ENCODE measurements at places on chromosomes 12 and 14.

DNA sequence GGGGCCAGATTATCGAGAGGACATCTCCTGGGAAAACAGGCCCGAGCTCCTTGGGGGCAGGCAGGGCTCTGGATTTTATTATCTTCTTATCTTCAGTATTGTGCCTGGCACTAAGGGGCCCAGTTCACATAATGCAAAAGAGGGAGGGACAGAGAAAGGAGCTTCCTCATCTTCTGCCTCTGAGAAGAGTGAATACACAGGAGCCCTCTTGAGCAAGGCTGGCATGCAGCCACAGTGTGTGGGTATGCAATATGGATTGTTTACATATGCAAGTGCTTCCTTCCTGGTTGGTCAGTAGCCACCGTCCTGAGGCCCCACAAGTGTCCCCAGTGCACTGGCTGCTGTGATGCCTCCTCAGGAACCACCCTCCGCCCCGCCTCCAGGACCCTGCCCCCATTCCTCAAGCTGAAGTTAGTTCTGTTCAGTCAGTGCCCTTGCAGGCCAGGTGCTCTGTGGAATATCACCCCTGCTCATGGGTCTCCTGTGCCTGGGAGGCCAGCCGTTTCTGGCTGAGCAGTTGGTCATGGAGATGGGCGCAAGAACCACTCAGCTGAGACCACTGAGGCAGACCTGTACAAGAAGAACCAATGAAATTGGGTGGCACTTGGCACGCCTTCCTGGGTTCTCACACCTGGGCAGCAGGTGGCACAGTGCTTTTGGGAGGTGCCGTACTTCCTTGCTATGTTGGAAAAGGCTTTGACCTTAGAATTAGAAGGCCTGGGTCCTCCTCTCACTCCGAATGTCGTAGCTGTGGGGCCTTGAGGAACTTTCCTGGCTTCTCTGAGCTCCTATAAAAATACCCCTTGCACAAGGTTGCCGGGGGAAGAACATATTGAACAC lies 35.1 kb upstream of the ACTN1 start:
- no peak for DNase-seq

DNA sequence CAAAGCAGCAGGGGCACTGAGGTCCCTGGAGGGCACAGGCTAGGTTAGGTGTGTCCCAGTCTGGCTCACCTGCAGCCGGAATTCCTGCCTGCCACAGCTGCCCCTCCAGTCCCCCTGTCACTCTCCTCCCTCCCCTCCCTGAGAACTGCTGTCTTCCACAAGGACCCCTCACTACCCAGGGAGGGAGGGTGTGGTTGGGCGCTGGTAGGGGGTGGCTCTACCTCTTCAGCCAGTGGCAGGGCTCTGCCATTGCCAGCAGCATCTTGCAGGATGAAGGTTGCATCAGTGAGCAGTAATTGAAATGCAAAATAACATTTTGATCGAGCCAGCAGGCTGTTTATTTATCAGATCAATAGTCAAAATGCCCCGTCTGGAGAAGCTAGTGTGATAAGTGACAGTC lies 45.7 kb downstream of the ESRRB start:
- DNase-seq: no peak

- DNase-seq: no peak
Measured at GRCh38 chr12:93982771-93983315, 165.5 kb upstream of the PLXNC1 start.

GRCh38 chr14:93249128-93249831 lies 42.2 kb downstream of the UBR7 start:
- no peak for DNase-seq

DNA sequence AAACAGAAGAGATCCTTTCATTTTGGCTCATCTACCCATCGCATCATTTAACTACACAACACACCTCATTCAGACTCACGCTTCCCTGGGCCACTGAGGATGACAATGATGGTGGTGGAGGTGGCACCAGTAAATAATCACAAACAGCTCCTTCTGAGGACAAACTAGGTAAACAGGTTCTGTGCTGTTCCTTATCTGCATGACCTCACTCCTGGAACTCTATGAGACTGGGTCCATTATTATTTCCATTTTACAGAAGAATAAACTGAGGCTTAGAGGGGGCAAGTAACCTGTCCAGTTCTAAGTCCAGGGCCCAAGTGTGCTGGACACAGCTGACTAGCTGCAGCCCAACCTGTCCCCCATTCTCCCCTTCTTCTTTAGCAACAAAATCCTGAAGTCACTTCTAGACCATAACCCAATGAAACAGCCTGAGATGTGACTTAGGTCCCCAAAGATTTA lies 50.4 kb downstream of the ITPK1 start:
- no peak for DNase-seq

GRCh38 chr14:50967790-50968189 lies 23.5 kb upstream of the PYGL start:
- DNase-seq: no peak

DNA sequence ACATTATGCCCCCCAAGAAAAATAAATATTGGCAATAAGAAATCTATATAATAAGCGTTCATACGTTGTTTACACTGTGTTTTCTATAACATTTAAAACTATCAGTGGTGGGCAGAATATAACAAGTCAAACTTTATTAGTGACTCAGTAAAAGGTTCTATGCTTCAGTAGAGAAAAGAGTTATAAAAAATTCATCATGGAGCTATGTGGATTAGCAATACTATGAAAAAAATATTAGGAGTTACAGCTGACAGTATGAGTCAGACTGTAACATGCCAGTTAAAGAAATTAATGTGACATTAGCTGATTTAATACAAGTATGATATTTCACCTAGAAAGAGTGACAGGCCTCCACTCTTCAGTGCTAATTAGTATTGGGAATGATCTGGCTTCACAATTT lies 125.1 kb upstream of the GARIN6 start:
- no peak for DNase-seq

- DNase-seq: no peak
Measured at GRCh38 chr12:45732936-45733335, 3.4 kb downstream of the ARID2 start.

- DNase-seq: peak; percentile 69
Measured at GRCh38 chr14:60249321-60250256, 568 bp downstream of the PPM1A start.

DNA sequence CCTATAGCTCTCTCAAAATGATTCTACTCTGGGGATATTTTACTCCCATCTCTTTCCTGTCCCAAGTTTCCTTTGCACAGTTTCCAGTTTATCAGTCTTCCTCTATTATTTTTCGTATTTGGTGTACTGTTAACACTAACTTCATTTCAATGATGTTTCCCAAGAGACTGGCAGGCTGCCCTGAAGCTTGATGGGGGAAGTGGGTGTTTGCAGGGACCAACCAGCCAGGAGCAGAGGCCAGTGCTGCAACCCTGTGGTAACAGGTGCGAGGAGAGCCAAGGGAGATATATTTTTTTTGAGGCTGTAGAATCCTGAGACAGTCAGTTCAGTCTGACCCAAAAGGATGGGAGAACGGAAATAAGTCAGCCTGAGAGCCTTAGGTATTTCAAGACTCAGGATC lies 11.8 kb upstream of the CEBPE start:
- DNase-seq: no peak

DNA sequence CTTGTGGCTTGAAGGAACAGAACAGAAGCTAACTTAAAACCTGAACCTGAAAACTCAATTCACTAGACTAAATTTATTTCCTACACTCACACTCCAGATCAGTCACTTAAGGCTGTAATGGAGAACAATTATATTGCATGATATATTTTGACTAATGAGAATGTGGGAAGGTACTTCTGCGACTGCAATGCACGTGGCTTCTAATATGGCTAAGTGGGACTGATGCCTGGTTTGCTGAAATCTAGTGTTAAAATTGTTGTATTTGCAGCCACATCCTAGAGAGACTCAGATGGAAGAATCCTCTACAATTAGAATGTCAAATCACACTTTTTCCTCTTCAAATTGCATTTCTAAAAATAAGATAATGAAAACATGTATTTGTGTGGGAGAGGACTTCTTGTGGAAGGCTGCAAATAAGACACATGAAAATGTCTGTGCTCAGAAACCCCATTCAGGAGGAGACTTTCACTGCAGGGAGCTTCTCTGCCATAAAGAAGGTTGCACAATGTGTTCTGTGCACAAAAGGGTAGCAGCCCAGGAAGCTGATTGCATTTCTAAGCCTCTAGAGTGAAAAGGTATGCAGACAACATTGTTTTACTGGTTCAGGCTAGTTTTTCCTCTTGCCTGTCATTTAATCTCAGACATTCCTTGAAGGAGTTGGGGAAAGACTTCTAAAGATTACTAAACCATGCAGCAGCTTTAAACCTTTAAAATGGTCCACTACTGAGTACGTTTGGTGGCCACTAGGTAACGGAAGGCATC lies 224.3 kb downstream of the NEDD1 start:
- no peak for DNase-seq

DNA sequence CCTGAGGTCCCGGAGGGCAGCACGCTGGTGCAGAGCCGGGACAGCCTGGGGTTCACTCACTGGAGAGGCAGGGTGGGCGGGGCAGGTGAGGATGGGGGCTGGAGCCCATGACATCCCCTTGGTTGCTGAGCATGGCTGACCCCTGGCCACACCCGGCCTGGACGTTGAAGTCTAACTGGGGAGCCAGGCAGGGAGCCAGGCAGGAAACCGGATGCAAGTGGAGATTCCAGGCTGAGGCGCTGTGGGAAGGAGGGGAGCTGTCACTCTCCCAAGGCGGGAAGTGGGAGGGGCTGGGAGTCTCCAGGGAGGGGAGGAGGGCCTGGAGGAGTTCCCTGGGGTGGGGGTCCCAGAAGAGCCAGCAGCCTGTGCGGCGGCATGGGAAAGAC lies 7.7 kb upstream of the INF2 start:
- DNase-seq: no peak

GRCh38 chr12:80272387-80272915 lies 171.6 kb upstream of the PTPRQ start:
- no peak for DNase-seq

- DNase-seq: no peak
Measured at GRCh38 chr14:54278087-54278486, 118.7 kb upstream of the CDKN3 start.

DNA sequence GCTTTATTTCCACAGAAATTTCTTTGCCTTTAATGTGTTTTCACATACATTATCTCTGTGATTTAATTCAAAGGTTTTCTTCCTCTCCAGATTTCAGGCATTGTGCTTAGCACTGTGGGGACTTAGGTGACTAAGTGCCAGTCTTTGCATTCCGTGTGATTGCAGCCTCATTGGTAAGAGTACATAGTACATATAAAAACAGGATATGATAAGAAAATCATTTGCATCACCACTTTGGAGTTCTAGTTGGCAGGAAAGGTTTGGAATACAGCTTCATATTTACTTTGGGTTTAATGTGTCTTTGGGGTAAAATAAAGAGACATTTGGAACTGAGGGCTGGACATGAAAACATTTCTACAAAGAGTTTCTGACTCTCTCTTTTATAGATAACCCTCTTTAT lies 37.8 kb upstream of the C12orf75 start:
- DNase-seq: no peak

DNA sequence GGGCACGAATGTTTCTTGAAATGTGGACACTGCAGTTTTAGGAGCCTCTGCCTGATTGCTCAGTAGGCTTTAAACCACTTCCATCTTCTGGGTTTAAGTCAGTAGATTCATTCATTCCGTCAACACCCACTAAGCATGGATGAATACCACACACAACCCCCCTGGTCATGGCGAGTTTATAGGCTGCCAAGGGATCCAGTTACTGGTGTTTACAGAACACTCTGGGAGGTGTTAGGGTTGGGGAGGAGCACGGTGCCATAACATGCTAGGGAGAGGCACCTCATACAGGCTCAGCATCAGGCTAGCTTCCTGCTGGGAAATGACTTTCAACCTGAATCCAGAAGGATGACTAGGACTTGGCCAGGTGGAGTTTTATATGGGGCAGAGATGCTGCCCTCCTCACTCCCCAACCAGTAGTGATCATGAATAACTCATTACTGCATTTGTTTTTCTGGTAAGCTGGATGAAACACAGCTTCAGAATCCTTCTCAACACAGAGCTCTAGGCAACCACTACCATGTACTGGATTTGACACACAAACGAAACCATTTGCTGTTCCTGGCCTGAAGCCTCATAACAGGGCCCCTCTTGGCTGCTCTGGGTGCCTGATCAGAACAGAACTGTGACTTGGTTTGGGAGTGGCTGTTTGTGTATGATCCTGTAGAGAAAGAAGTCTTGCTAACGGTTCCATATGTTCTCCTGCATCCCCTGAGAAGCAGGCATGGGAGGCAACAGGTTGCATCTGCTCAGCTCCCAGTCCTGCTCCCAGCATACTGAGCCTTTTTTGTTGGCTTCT lies 47.9 kb downstream of the FBXW8 start:
- DNase-seq: no peak

DNA sequence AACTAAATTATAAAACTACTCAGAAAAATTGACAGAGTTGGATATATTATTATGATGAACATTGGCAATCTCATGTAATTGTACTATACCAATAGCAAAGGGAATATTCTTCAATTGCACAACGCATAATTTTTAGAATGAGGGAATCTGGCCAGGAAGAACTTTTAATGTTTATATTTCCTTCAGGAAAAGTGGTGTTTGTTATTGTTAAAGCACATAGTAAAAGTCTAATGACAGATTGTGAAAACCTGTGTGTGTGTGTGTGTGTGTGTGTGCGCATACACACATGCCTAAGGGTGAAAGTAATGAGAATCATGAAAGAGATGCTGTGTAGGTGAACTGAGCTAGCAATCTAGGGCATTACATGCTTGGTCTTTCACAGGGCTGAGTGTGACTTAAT lies 877.7 kb downstream of the SLC6A15 start:
- no peak for DNase-seq

GRCh38 chr12:118060301-118061010 lies 523 bp downstream of the WSB2 start:
- peak; percentile 17 for DNase-seq

DNA sequence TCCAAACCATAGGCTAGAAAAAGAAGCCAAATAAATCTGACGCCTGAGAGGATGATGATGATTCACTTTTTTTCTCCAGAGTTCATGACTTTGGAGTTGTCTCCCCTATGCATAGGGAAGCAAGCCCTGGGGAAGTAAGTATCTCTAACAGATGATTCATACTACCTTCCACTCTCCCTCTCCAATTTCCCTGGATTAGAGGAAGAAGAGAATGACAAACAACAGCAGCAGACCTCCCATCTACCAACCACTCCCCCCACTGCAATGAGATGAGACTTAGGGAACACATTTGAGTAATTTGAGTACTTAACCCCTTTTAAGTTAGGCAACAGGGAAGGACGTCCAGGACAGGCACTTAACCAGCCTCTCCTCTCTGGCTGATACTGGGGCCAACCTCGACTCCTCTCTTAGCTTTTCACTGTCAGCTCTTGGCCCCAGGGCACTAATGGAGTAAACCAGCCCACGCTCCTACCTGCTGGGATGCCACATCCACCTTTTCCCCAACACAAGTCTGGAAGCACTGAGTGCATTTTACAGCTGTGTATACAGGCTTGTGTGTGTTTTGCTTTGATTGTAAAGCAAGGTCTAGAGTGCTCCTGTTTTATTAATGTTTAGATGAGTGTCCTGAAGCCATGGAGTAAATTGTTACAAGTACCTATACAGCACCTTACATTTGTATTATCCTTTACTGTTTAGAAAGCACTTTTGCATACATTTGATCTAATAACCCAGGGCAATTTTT lies 180.7 kb downstream of the PHLDA1 start:
- no peak for DNase-seq
